ENCODE measurements at places on chromosomes 5 and 9. TPM values are rescaled to one million over a fixed set of nuclear protein-coding genes. Genes with fewer than 3 reads are reported as not detected.

DNA sequence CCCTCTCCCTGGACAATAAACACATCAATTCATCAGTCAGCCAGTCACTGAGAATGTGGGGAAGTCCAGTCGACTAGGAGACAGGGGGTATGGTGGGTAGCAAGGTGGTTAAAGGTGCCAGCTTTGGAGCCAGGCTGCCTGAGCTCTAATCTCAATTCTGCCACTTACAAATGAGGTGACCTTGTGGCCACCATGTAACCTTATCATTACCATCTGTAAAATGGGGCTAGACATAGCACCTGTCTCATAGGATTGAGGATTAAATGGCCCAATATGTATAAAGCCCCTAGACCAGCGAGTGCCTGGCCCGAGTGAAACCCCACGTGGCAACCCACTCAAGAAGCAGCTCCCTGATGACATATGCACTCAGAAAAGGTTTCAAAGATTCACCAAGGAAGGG is 73.3 kb upstream of the TBC1D2 start:
- no peak for DNase-seq

DNA sequence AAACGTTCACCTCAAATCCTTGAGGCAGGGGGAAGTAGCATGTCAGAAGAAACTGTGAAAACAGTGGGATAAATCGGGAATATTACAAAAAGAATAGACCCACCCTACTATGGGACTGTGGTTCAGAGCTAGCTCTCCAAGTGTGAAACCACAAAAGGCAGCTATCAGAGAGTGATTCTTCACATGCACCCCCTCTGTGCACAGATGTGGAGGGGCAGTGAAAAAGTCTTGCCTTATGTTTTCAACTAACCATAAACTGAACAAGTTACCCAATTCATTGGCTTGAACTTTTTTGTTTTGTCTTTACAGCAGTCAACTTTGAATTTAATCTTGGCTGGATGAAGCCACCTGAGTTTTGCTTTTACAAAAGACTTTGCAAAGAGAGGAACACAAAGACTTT is 98.8 kb upstream of the NR4A3 start:
- DNase-seq, result no peak

DNA sequence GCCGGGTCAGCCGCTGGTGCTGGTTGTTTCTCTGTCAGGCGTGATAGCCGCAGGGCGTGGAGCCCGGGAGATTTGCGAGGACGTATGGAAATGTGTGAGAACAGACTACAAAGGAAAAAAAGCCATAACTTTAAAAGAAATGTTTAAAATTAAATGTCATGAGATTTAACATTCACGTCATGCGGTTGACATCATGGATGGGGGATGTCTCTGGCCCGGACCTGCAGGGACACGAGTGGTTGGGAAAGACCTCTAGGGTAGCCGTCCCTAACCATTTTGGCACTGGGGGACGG is 643 bp upstream of the RNF130 start:
- no peak for DNase-seq

DNA sequence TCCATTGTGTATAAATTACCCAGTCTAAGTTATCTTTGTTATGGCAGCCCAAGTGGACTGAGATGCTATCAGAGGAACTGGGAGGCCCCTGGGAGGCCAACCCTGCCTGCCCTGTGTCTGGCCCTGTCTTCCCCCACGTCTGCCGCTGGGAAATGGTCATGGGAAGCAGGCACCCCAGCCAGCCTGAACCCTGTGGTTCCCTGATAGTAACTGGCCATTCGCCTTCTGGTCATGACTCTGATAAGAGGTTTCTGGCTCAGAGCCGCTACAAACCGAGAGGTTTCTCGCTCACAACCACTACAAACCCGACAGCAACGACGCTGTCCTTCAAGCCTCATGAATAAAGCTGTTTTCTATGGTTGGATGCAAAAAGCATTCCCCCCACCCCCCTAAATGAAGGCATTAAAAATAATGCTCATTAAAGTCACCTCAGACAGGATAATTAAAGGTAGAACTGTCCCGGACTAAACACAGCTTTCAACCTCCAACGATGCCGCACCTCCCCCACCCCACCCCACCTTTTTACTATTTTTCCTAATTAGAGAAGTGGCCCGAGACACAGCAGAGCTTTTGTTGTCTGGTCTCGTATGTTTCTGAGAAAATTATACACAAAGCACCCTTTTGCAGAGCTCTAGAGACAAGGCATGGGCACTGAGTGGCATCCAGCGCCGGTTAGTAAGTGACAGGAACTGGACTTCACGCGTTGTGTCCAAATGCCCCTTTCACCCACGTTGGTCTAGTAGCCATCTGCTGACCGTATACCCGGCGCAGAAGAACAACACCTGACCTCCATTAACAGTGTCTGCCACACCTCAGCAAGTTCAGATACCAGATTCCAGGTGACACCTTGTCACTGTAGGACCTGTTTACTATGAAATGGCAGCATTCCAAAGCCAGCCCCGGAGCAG is 140.8 kb downstream of the COL23A1 start:
- DNase-seq, result no peak

- no peak for DNase-seq
Observed at GRCh38 chr5:93346301-93346700, 234.7 kb downstream of the NR2F1-AS1 start.

ELOVL7 gene
- polyA plus RNA-seq, result 1.8 TPM

- no peak for DNase-seq
Observed at GRCh38 chr9:98777618-98778017, 18.7 kb downstream of the ANKS6 start.

All from testis (tissue), 5 donors.